Stimulated activated CD4-positive, alpha-beta T cell treated with anti-CD3 and anti-CD28 coated beads, TNF-alpha, amount 100 ng/mL, for 24 hours (primary cell): ENCODE measurements at places on chromosomes 5 and 9.

GRCh38 chr5:144742361-144742760, 571.7 kb downstream of the KCTD16 start:
- no peak for DNase-seq

DNA sequence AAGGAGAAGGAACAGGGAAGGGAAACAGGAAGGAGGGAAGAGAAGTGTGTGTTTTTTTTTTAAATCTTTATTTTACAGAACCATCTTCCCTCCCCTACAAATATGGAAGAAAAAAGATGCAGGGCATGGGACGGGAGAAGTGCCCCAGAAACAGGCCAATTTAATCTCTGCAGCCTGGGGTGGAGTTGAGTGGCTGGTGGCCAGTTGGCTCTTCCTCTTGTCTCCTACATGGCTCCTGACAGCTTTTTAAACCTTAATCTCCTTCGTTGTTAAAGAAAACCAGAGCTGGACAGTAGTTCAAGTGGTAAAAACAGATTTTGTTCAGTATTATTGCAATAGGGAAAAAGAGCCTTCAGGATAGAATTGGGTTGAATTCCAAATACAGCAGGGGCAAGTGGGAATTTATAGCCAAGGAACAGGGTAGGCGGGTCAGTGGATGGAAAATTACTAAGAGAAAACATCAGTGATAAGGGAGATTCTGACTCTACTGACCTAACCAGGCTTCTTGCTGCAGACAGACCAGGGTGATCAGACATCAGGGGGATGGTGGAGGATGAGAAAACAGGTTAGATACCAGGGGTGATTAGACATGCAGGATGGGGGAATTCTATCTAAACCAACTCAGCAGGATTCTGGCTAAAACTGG, 125.1 kb upstream of the CLINT1 start:
- DNase-seq: no peak

- DNase-seq: peak; percentile 19
Measured at GRCh38 chr5:159412284-159413046, 82.2 kb upstream of the IL12B start.

DNA sequence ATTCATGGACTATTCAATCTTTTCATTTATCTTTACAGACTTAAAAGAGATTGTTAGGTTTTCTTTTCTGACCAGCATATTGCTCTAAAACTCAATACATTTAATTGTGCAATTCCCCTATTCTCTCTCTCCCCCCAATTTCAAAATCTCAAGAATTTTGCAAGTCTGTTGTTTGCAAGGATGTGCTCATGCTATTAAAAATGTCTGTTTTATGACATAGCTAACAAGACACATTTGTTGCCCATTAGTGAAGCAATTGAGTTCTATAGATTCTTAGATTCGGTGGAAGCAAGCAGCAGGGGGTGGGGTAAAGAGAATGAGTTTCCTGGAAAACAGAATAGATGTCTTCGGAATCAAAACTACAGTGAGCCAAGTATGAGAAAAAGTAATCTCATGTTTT, 8.5 kb upstream of the CSNK1A1 start:
- no peak for DNase-seq

DNA sequence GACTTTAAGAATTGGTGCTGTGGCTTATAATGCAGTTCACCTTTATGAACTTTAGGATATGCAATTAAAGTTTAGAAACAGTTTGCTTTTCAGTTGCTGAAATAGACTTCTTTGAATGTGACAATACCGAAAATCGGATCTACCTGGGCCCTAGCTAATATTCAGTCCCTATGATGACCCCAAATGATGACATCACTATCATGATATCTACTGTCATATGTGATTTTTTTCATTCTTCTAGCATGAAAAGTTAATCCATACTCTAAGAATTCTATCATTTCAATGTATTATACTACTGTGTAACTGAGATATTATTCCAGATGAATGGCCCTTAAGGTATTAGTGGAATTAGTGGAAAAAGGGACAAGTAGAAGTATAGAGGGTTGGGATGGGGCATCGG, 487.2 kb upstream of the TUSC1 start:
- DNase-seq: no peak

DNA sequence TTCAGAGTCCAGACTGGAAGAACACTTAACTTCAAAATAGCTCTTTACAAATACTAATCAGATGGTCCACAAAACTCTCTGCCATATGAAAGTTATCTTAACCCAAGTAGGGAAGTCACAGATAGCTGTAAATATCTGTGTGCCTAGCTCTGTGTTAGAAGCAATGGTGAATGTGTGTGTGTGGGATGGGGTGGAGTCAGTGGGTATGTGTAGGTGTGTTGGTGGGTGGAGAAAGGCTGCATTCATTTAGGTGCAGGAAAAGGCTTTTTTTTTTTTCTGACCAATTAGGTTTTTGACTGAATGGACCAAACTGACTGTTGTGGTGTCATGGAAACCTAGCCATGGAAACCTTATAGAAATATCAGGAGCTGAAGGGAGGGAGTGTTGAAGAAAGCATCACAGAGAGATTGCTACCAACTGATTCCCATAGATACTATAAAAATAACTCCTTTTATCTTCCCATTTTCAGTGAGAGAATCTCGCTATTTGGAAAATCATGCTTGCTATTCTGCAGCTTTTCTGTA, 156.2 kb upstream of the NR3C1 start:
- no peak for DNase-seq

DNA sequence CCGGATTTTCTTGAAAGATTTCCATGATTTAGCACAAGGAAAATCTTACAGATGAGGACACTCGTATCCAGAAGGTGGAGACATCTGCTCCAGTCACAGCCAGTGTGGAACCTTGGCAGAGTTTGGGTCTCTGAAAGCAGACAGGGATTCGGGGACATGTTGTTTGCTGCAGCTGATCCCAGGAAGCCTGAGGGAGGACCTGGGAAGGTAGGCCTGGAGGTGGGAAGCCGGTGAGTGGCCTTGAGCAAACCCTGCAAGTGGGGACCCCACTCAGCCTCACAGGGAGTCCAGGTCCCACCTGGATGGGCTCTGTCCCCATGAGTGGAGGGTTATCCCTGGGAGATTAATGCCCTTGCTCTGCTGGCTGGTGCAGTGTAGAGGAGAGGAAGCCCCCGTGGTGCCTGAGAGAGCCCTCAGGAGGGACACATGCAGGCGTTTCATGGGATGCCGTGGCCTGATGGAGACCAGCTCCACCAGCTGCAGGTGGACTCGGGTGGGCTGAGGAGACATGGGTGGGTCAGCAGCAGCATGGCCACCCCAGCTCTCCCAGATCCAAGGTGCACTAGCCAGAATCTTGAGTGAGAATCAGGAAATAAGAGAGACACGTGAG, 7.8 kb downstream of the MRPS2 start:
- no peak for DNase-seq

GRCh38 chr5:76482984-76483383, 79.9 kb downstream of the IQGAP2 start:
- DNase-seq: no peak

GRCh38 chr5:80934751-80935150, 25.4 kb upstream of the RASGRF2 start:
- DNase-seq: no peak
